ENCODE measurements at places on chromosomes 1 and 21.

- DNase-seq, result no peak
Measured at GRCh38 chr21:36260802-36261201, 59.2 kb upstream of the MORC3 start.

DNA sequence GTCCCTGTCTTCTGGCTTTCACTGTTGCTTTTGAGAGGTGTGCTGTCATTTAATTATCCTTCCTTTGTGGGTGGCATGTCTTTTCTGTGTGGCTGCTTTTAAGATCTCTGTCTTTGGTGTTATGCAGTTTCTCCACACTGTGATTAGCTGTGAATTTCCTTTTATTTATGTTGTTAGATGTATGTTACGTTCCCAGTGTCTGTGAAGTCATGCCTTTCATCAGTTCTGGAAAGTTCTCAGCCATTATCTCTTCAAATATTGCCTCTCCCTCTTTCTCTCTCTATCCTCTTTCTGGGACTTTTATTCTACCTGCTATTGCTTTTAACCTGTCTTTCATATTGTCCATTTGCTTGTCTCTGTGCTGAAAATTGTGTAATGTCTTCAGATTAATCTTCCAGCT is 21.0 kb upstream of the CSF3R start:
- no peak for DNase-seq

- no peak for DNase-seq
Measured at GRCh38 chr1:187244623-187245022, 415.9 kb downstream of the PLA2G4A start.

GRCh38 chr1:107047602-107048001 is 8.9 kb upstream of the PRMT6 start:
- DNase-seq, result no peak

- DNase-seq, result no peak
Measured at GRCh38 chr1:6003568-6004411, 11.6 kb upstream of the NPHP4 start.

DNA sequence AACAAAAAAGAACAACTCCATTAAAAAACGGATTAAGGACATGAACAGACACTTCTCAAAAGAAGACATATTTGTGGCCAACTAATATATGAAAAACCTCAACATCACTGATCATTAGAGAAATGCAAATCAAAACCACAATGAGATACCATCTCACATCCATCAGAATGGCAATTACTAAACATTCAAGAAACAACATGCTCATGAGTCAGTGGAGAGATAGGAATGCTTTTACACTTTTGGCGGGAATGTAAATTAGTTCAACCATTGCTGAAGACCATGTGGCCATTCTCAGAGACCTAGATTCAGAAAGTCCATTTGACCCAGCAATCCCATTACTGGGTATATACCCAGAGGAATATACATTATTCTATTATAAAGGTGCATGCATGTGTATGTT is 1442.6 kb upstream of the B3GALT2 start:
- DNase-seq, result no peak

GRCh38 chr1:174999936-175000696 is at the start of gene CACYBP:
Gene CACYBP, plus strand, starts transcription at chr1:174999947. Its CDS starts 234 bp downstream, at chr1:175000181.
- DNase-seq, result no peak

GRCh38 chr1:40344597-40344996 is 27.5 kb upstream of the COL9A2 start:
- DNase-seq, result no peak

DNA sequence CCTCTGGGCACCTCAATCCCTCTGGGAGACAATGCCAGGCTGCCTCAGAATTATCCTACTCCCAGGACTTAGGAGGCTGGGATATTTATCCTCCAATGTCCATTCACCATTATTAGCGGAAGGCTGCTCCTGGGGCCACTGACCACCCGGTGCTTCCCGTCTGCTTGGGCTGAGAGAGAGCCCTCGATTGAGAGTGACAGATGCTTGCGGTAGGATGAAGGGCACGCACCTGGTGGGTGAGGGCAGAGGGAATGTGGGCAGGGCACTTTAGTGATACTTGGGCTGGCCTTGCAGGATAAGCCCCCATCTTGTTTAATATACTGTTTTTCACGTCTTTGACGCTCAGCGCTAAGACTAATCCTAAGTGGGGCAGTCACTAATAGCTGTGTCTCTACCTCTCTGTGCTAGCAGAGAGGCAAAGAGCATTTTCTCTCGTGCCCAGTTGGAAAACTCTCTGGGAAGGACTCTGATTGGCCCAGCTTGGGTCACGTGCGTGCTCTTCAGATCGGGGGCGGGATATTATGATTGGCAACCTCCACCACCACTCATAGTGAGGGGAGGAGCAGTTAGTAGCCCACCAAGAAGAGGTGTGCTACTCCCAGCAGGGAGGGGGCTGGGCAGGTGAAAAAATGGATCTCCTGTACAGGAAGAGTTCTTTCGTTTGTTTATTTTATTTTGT is 10.6 kb upstream of the PARS2 start:
- no peak for DNase-seq

- no peak for DNase-seq
Measured at GRCh38 chr1:163440090-163440489, 118.3 kb downstream of the NUF2 start.

GRCh38 chr1:54158071-54158470 is 5.3 kb upstream of the CDCP2 start:
- DNase-seq, result no peak

DNA sequence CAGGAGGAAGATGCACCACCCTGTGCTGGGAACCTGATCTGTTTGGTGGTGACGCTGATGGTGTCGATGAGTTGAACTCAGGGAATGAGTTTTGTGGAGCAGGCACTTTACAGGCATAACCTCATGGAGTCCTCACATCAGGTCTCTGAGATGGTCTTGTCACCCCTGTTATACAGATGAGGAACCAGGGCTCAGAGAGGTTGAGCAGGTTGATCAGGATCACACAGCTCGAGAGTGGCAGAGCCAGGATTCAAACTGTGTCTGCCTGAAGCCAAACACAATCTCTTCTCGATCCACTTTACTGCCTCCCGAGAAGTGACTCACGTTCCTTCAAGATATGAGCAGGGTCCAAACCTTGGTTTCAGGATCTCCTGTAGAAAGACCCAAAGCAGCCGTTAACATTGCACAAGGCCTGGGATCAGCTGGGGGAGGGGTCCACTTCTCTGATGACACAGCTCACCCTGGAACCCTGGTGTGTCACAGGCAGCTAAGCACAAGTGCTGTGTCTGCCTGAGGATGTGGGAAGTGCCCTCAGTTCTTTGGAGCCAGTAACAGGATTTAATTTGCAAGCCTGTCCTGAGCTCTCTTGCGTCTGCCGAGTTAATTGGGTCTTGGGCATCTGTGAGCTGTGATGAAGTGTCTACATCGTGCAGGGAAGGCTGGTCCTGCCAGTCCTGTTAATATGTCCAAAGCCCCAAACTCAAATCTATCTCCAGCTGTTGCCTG is 65.4 kb upstream of the STUM start:
- DNase-seq, result no peak

DNA sequence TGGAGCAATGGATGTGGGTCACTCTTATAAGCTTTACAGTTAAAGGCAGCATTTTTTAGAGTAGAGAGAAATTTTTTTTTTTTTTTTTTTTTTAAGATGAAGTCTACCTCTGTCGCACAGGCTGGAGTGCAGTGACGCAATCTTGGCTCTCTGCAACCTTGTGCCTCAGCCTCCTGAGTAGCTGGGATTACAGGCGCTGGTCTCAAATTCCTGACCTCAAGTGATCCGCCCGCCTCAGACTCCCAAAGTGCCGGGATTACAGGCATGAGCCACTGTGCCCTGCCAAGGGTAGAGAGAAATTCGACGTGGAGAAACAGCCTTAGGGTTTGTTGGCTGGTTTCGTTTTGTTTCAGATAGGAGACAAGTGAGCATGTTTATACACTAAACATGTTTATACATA is 594.2 kb upstream of the ADAMTS5 start:
- no peak for DNase-seq

- DNase-seq, result no peak
Measured at GRCh38 chr1:155092641-155093040, 14.0 kb downstream of the EFNA3 start.
